CD4-positive, alpha-beta T cell treated with Interleukin-15 for 1 hour (primary cell): ENCODE measurements at places on chromosomes 3 and 15.

DNA sequence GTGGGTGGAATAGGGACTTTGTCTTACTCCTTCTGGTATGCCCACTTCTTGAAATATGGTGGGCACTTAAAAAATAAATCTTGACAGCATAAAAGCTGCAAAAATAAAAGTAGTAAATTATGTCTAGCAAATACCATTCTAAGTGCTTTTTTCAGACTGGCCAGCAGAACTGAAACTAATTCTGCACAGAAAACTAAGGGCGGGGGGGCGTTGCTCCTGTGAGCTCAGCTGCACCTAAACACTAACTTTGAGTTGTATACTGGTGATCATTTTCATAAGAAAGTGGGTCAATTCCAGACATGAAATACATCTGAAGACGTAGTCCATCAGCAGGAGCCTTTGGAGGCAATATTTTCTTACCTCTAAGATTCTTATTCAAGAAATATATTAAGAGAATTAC, 114.8 kb downstream of the WDR76 start:
- no peak for DNase-seq

- no peak for DNase-seq
These were observed 61.6 kb downstream of the GJD2 start for GRCh38 chr15:34693053-34693744.

DNA sequence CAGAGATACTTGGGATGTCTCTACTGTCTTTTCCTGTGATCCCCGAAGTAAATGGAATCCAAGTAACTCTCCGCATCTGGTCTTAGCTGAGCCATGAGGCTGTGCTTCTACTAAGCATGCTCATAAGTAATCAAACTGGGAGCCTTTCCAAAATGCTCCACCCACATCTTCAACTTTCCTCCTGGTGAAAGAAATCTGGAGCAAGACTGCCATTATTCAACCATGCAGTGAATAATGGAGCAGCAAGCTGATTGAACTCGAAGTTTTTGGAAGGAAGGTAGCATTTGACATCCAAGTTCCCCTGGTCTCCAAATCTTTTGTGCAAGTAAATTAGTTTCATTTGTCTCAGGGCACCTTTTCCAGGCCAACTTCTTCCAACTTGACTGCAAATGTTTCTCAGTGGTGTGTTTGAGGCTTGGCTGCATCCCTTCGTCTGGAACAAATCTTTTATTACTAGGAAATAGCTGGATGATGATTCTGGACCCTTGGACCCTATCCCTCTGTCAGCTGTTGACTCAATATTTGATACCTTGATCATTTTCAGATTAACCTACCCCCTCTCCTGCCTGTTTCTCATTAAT, 19.4 kb downstream of the GXYLT2 start:
- DNase-seq = no peak

GRCh38 chr3:168876346-168877035, 780.8 kb upstream of the GOLIM4 start:
- DNase-seq = no peak

- no peak for DNase-seq
These were observed 22.9 kb upstream of the ARIH1 start for GRCh38 chr15:72451224-72451623.

GRCh38 chr3:175041369-175041768, 182.2 kb downstream of the NAALADL2 start:
- DNase-seq = no peak
